ENCODE measurements at places on chromosomes 12 and 14.
A peak's percentile ranks its signal among the peaks of the same experiment; 100 is the strongest.

DNA sequence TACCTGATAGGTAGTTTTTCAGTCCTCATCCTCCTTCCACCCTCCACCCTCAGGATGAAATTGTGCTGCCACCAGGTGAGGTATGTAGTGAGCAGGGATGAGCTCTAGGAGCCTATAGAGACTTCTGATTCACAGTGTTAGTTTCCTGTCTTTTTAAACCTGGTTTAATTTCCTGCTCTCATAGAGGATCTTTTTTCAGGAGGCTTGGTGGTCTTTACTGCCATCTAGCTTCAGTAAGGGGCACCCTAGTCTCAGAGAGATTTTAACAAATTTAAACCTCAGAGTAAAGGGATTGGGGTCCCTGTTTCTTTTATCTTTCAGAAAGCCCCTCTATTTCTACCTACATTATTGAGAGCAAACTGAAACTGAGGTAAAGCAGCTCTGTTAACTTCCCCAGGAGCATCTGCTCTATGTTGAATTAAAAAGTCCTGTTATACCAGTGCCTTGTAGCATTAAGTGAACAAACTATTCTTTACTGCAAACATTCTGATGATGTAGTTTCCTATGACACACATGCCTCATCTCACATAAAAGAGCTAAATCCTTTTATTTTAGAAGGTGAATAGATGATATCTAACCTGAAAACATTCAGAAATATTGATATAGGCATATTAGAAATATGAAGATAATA, 172.2 kb upstream of the DDHD1 start:
- peak; percentile 38 for DNase-seq

- no peak for DNase-seq
These were observed 47.8 kb downstream of the TESC start for GRCh38 chr12:117051380-117051779.

DNA sequence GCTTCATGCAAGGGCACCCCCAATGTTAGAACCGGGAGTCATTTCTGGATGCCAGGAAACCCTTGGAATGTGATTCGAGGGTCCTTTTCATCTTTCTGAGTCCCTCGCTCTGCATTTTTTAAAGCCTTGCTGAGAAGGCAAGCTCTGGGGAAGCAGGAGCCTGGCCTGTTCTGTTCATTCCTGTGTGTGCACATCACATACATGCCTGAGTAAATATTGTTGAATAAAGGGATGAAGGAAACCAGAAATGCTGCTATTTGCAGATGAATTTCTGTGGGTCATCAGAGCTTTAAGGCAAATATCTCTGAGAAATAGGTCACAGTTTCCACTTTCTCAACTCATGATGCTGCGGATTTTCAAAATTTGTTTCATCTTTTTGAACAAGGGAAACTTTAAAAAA, 170.1 kb downstream of the PAH start:
- DNase-seq, result no peak

- DNase-seq, result peak; percentile 27
These were observed 29.0 kb upstream of the SMOC1 start for GRCh38 chr14:69850086-69850735.

GRCh38 chr12:24256684-24257083, 307.2 kb upstream of the SOX5 start:
- peak; percentile 85 for DNase-seq

GRCh38 chr12:49455501-49455900, 83.3 kb upstream of the KCNH3 start:
- DNase-seq, result no peak

- DNase-seq, result no peak
These were observed 168.5 kb downstream of the FOXN3 start for GRCh38 chr14:89248411-89249064.

DNA sequence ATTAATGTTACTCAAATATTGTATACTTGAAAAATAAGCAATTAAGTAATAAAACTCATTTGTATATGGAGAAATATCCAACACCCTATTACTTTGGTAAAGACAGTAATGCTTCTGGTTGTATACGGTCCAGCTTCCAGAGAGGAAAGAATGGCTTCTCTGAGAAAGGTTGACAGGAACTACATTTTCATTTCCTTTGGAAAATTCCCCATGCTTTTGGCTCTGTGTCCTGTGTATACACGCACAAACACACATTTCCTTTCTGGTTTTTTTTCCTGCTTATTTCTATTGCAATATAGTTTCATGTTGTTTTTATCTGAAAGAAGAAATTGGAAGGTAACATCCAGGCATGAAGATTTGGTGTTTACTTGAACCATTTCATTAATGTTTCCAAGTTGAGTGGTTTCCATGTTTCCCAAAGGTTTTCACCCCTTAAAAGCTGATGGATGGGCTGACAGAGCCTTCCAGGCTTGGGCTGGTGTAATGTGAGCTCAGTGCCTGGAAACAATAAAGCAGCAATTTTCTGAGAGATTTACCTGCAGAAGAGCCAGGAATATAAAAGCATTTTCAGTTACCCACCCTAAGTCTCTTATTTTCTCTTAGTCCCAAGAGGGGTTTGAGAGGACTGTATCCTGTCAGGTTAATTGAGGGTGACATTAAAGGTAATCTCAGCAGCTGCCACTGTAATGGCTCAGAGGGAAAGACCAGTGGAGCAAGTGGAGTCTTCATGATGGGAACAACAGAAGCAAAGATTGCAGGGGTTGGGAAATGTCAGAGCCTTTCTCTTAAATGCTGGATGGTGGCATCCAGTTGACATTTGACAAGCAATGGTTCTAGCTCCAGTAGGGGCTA, 33.4 kb upstream of the TMTC1 start:
- no peak for DNase-seq

DNA sequence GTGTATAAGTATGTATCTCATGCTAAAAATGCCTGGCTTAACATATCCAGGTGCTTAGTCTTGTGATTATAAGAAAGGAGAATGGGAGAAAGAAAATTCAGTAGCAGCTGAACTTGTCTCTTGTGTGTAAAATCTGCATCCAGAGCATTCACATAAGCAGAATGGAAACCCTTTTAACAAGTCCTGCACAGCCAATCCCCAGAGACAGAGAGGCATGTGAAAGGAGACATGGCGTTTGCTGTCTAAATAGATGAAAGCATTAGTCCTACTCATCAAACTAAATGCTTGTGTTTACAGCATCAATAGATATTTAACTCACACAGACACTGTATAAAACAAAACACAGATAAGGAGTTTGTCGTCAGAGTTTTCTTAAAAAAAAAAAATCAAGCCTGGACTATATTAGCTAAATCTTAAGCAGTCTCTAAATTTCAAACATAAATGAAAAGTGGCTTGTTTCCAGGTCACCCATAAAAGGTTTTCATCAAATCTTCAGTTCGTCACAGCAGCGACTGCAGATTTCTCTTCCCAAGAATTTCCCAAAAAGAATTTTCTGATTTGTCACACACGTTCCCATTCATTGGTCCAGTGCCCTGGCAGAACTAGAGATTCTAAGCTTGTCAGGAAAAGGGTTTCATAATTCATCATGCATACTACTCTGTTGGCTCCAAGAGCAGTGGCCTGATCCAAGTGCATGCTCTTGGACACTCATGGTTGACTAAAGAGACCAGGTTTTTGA, 249.2 kb downstream of the BTG1 start:
- no peak for DNase-seq

DNA sequence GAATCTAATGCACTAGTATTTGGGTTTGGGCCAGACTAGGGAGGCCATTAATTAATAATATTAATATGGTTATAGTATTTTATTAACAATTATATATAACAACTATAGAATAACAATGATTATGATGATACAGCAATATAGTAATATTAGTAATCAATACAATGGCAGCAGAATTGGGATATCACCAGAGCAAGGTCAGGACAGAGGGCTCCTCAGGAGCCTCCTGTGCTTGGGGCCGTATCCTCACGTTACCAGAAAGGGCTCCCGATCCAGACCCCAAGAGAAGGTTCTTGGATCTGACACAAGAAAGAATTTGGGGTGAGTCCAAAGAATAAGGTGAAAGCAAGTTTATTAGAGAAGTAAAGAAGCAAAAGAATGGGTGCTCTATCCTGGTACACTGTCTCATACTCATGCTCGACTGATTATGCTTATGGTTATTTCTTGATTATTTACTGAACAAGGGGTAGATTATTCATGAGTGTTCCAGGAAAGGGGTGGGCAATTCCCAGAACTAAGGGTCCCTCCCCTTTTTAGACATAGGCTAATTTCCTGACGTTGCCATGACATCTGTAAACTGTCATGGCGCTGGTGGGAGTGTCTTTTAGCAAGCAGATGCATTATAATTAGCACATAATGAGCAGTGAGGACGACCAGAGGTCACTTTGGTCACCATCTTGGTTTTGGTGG, 61.6 kb downstream of the RIN3 start:
- DNase-seq, result no peak

GRCh38 chr12:49811961-49812401, 16.2 kb downstream of the NCKAP5L start:
- DNase-seq, result no peak

GRCh38 chr14:89158701-89159100, 258.3 kb downstream of the FOXN3 start:
- no peak for DNase-seq

Measured in neural progenitor cell (in vitro differentiated cells).